ENCODE measurements at places on chromosomes 12 and 14.

- DNase-seq = no peak
These were observed 341.4 kb downstream of the ADAMTS20 start for GRCh38 chr12:43210485-43211192.

GRCh38 chr14:79638672-79639266 lies 572.5 kb downstream of the DIO2 start:
- no peak for DNase-seq

GRCh38 chr14:105102893-105103292 lies 37.7 kb upstream of the GPR132 start:
- no peak for DNase-seq

DNA sequence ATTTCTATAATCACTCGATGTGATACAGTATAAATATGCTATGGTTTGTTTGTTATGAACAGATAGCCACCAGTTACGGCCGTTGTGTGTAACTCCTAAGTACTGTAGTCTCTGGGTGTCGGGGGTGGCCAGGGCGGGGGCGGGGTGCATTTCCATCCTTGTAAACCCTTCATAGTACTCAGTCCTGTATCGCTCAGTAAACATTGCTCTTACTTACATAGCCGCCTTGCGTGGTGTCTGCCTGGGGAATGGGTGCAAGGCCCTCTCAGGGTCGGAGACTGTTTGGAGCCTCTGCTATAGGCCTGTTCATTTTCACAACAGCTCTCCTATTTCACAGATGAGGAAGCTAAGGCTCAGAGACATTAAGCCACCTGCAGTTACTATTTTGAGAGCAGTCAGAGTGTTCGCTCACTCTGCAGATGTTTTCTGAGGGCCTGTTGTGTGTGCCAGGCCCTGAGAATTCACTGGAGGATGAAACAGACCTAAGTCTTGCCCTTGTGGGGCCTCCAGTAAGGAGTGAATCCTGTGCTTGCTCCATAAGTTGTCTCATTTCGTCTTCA lies 42.5 kb downstream of the JDP2 start:
- DNase-seq = no peak

DNA sequence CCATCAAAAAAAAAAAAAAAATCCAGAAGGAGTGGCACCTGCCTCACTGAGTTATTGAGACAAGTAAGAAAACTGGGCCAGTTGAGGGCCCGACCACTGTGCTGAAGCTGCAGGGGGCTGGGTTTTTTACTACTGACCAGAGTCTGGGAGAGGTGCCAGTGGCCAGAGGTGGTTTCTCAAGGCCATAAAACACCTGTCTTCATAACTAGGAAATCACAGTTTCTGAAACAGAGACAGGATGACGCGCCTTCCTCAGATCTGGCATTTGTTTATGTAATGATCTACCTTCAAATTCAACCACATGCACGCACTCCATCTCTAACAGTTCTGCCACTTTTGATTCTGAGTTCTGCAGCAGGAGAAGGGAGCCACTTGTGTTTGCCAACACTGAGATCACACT lies 12.7 kb downstream of the TSPAN11 start:
- no peak for DNase-seq

DNA sequence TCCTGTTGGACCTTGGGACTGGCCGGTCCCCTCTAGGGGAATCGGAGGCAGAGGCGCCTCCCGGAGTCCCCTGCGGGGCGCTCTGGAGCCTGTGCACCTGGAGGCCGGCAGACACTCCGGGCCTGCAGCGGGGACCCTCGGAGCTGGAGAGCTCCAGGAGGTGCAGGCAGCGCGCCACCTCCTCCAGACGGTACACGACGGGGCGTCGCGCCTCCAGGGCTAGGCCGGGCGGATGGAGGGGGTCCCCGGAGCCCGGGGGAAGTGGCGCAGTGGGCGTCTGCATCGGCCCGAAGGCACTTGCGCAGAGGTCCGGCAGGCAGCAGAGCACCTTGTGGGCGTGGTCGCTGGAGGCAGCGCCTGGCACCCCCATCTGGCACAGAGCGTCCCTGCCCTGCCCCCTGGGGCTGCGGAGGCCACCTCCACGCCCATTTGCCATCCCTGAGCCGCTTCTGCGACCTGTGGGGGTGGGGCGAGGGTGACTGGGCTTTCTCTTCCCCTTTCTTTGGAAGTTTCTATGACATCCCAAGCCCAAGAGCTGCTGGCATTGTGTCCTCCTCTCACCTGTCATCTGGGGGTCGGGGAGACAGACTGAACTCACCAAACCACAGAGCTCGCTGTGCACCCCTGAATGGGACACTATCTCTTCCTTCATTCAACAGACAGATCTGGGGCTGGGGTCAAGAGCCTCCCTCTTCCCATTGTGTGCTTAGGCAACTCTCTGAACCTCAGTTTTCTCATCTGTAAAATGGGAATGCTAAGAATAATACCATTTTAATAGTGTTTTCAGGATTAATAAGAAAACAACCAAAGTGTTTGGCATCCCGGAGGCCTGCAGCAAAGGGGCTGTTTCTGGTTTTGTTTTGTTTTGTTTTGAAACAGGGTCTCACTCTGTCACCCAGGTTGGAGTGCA lies 37.5 kb upstream of the CORO1C start:
- no peak for DNase-seq

- no peak for DNase-seq
These were observed 118.5 kb upstream of the FRMD6 start for GRCh38 chr14:51533160-51533559.

DNA sequence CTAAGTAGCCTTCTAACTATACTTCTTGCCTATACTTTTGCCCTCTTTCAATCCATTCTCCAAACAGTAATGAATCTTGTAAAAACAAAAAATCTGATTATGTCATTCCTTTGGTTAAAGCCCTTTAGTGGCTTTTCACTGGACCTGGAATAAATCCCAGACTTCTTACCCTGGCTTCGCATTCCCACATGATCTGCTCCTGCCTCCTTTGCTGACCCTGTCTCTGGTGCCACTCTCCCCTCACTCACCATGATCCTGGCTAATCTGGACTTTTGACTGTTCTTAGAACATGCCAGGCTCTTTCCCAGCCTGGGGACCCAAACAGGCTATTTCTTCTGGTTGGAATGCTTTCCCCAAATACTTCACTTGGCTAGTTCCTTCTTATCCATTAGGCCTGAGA lies 7.9 kb downstream of the MIA2 start:
- DNase-seq = no peak

DNA sequence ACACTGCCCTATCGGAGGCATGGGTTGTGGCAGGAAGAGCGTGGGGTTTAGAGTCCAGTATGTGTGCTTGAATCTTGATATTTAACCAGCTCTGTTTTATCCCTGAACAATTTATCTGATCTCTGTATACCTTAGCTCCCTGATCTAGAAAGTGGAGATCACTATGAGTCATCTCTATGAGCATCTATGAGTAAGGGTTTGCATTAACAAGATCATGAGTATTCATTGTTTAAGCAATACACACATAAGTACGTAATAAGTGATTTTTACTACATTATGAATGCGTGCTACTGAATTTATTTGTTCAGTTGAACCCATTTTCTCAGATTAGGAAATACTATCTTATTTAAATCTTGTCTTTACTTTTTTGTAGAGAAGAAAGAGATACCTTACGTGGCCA lies 49.4 kb downstream of the GPATCH2L start:
- peak; percentile 14 for DNase-seq

DNA sequence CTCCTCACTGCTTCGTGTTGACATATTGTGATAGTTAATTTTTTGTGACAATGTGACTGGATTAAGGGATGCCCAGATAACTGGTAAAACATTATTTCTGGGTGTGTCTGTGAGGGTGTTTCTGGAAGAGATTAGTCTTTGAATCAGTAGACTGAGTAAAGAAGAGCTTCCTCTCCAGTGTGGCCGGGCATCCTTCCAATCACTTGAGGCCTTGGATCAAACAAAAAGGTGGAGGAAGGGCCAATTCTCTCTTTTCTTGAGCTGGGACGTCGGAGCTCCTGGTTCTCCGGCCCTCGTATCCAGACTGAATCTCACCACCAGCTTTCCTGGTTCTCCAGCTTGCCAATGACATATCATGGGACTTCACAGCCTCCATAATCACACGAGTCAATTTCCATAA lies 240.4 kb downstream of the CHST11 start:
- DNase-seq = no peak

DNA sequence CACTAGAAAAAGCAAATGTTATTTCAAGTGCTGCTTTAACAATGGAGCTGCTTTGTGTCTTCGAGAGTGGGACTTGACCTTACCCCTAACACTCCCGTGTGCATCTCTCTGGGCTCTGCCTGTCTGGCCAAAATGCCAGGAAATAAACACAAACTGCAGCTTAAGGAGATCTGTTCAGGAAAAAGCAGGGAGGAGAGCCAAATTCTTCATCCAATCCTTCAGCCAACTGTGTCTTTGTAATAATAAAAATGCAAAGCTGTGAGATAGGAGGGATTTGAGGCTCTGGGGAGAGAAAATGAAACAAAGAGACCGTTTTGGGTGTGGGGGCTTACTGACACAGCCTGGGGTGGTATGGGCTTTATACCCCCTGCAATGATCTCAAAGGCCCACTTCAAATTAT lies 85.8 kb upstream of the WSCD2 start:
- DNase-seq = no peak

DNA sequence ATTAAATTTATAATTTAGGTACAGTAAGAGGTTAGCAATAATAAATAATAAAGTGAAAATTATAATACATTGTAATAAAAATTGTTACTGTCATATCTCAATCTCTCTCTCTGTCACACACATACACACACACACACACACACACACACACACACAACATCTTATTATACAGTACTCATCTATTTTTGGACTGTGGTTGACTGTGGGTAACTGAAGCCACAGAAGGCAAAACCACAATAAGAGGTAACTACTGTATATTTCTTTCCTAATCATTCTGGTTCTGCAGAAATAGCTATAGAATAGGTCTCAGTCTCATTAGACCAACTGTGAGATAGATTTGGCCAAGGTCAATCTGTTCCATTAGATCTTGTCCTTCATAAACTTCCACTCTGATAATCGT lies 33.1 kb upstream of the PTPRO start:
- no peak for DNase-seq

- DNase-seq = no peak
These were observed 404.5 kb upstream of the TBX3 start for GRCh38 chr12:115088328-115088994.

- DNase-seq = no peak
These were observed 6.5 kb downstream of the KRT79 start for GRCh38 chr12:52827499-52828090.

DNA sequence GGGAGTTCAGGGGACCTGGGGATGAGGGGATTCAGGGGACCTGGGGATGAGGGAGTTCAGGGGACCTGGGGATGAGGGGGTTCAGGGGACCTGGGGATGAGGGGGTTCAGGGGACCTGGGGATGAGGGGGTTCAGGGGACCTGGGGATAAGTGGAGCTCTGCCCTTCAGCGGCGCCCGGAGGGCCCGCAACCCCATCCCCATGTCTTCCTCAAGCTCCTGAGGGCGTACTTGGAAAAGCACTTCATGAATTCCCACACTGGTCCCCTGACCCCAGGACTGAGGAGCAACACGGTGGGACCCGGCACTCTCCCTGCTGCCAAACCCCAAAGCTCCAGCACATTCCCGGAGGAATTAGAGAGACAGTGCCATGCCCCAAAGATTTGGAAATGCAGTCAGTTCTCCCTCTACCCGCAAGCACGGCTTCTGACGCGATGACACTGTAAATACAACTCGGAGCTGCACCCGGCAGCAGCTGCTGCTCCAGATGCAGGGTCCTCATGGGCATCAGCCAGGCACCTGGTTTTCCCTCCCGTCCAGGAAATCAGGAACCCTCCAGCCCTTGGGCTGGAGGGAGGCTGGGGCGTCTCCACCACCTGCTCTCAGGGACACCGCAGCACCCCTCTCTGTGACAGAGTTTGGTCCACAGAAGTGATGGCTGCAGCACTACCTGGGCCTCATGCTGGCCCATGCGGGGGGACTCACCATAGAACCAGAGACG lies 32.8 kb upstream of the C14orf180 start:
- no peak for DNase-seq

- DNase-seq = peak; percentile 3
These were observed 40.4 kb downstream of the CAPS2 start for GRCh38 chr12:75289753-75290152.

DNA sequence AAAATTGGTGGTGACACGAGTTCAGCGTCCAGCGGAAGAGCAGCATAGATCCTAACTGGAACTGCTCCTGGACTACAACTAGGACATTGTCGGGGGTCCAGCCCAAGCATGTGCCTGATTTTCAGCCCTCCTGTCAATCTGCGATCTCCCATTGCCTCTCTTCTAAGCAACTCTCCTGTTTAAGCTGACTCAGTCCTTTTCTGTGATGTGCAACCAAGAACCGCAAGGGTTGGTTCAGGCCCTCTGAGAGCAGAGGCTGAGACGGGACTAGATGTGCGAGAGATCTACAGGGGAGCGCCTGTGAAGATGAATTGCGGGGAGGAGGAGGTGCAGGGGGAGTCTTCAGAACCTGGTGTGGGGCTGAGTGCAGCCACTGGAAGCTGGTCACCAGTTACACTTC lies 3.7 kb upstream of the PAPLN start:
- no peak for DNase-seq

DNA sequence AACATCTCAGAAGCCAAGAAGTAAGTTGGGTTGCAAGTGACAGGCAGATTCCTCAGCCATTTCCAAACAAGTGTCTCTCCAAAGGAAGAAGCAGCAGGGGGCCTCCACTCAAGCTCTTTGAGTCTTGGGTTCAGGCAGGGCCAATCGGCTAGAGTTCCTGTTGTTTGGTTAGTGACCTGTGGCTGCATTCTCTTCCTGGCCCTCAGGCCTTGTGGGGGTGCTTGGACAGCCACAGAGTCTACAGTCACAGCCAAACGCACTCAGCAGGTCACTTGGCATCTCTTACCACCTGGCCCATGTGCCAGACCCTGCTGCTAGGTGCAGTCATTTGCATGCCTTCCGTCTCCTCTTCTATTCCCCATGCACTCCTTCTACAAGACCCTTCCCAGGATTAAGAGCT lies 353.9 kb downstream of the GRIN2B start:
- no peak for DNase-seq

DNA sequence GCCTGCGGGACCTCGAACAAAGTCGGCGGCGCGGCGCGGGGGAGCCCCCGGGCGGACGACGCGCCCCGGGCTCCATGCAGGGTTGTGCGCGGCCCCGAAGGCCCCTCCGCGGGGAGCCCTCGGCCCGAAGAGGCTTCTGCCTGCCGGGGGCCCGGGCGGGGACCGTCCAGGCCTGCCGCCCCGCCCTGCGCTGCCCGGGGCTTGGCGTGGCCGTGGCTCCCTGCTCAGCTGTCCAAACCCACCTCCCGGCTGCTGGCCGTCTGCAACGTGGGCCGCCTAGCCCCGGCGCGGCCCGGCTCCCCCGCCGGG lies 670 bp downstream of the DYRK2 start:
- no peak for DNase-seq
